ENCODE measurements at places on chromosomes 6 and 20.
A peak's percentile ranks its signal among the peaks of the same experiment; 100 is the strongest.

- DNase-seq, result no peak
These were observed 35.7 kb upstream of the SCUBE3 start for GRCh38 chr6:35178012-35178411.

DNA sequence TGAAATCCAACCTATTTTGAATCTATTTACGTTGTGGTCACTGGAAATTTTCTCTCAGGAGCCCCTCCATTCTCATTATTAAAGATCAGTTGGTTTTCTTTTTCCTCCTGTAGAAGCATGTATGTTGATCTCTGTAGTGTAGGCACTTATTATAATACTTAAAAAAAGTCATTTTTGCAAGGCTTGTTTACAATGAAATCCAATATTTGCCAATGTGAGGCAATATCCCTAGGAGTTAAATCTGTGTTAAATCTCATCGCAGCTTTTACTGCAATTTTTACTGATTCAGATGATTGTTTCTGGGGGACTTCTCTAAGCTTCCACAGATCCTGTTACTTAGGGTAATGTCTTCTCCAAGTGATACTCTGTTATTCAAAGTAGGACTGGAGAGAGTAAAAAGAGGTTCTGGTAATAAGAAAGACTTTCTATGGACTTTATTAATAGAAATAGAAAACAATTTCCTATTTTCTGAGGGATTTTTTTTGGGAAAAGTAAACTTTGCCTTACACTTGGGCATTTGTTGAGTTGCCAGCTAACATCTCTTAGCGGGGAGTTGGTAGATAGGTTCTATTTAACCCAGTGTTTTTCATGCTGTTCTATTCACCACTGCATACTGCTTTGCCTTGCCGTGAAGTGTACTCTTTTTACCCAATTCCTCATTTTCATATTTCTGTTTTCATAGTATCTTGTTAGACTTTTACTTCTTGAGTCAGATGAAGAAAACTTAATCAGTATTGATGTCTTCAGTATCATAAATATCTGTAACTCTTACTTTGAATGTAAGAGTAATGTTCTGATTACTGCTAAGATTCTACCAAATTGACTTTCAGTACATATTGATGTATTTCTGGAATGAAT is 48.6 kb downstream of the CDKAL1 start:
- no peak for DNase-seq

DNA sequence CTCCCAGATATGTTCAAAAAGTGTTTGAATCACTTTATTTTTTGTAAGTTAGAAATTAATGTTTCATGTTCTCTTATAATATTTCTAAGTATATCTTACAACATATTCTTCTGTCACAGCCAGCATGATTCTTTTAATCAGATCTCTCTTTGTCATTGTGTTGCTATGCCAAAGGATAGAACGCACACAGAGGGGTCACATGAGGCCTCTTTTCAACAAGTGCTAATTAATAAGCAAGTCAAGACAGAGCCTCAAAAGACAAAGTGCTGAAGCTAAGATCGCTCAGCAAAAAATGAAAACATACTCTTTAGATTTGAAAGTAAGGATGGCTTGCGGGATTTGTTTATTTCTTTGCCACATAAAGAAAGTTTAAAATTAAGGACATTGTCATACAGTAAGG is 508.8 kb upstream of the PTCHD4 start:
- no peak for DNase-seq

GRCh38 chr6:11625302-11625701 is 87.8 kb downstream of the TMEM170B start:
- no peak for DNase-seq

- no peak for DNase-seq
These were observed 90.1 kb downstream of the HIVEP2 start for GRCh38 chr6:142854589-142855488.

GRCh38 chr20:11851646-11852045 is 66.0 kb upstream of the BTBD3 start:
- no peak for DNase-seq

DNA sequence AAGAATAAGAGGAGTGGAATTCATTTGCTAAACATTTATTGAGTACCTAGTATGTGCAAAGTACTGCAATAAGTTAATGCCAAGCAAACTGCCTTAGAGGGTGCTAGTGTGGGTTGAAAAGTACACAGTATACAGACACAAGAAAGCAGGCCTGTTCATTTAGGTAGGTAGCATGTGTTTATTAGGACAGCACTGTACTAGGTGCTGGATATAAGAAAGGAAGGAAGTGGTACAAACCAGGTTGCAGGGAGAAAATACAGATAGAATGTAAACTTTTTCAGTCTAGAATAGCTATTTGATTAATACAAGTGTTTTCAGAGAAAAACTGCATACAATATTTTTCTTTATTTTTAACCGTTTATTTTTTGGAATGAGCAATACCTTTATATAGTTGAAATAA is 68.1 kb downstream of the PHF20 start:
- DNase-seq, result no peak

GRCh38 chr6:36716476-36717093 is 19.0 kb downstream of the RAB44 start:
- no peak for DNase-seq

- no peak for DNase-seq
These were observed 50.6 kb downstream of the MAFB start for GRCh38 chr20:40638414-40638813.

DNA sequence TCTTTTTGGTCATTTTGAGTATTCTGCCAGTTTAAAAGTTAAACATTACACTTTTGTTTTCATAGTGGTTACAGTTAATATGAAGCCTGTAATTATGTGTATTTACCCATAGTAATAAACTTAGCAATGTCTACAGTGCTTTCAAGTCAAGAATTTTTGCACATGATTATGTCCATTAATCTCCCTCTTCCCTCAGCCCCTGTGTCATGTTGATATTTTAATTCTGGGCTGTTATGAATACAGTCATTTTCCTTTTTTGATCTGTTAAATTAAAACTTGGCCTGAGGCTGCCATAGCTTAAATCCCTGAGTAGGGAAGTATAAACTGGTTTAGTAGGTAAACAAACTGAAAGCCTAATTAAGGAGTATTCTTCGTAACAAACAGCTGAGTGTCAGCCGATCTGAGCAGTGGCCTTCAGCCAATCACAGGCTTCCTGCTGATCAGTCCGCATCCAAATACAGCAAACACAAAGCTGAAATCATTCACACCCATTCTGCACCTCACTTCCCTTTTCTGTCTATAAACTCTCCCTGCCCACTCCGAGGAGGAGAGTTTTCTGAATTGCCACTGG is 9.5 kb upstream of the SFT2D1 start:
- DNase-seq, result peak; percentile 76

- no peak for DNase-seq
These were observed 887.1 kb downstream of the TFAP2A start for GRCh38 chr6:9527679-9528286.

DNA sequence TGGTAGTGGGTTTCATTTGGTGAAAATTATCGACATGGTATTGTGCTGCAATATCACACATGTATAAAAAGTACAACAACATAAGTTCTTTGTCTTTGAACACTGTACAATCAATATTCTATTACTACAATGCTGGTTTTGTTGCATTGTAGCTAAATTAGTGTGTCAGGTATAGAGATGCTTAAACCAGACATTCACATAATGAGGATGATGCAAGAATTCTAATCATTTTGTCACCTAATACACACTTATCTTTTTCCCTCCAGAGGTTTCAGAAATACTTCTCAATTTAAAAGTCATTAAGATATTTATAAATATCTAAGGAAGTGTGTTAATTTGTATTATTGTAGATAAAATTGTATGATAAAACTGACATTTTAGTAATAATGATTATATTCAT is 174.8 kb upstream of the MAN1A1 start:
- no peak for DNase-seq

GRCh38 chr20:24722586-24722985 is 226.5 kb upstream of the CST7 start:
- DNase-seq, result no peak

DNA sequence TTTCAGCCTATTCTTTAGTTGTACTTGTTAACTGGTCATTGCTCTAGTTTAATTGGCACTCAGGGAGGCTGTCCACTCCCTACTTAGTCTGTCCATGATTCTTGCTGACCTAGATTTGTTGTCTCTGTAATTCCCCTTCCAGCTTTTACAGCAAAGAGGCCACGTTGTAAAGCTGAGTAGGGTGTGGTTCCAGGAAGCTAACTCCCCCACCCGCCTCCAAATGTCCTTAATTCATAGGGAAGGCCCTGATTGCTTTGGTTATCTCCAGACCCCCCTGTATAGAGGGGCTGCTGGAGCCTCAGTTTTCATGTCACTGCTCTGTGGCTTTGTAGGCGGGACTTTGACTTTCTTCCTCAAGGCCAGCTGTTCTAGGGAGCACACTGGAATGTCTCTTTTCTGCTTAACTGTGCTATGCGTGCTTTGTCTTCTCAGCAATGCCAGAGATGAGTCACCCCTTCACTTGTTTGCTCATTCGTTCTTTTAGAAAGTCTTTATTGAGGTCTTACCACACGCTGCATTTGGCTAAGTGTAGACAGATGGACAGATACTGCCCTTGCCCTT is 175.1 kb upstream of the JAG1 start:
- no peak for DNase-seq

- DNase-seq, result no peak
These were observed 7.6 kb upstream of the HIVEP2 start for GRCh38 chr6:142952614-142953013.

DNA sequence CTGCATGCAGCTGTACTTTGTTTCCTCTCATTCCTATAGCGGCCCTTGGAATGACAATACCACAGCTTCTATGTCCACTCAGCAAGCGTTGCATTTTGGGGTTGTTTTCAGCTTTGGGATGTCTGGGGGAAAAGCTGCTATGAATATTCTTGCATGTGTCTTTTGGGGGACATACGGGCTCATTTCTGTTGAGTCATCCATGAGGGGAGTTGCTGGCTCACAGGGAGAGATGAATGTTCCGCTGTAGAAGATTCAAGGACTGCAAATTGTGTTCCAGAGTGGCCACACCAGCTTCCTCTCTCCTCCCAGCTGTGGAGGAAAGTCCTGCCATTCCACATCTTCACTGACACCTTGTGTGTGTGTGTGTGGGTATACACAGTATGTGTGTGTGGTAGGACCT is 43.3 kb downstream of the TGM2 start:
- DNase-seq, result no peak

DNA sequence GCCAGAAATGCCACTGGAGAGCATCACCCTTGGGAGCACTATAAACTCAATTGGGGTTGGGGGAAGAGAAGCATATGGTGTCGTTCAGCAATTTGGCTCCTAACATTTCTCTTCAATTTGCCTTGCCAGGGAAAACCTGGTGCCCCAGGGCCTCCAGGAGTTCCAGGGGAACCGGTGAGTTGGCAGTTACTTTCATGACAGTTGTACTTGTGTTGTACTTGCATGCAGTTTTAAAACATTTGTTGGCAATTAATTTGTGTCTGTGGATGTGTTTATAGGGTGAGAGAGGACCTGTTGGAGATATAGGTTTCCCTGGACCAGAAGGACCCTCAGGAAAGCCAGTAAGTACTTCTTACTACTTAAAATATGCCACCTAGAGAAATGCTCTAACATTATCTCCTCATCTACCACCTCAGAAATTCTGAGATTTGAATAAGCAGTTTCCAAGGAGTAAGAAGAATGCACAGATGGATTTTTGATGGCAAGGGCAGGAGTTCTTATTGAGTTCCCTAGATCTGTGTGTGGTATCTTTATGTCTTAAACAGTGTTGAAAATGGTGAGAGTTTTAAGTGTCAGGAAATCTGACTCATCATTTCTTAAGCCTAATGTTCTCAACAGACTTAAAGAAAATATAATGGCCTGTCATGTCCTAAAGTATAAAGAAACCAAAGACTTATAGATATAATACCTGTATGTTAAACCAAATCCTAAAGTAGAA is 122.5 kb downstream of the COL9A1 start:
- DNase-seq, result no peak

DNA sequence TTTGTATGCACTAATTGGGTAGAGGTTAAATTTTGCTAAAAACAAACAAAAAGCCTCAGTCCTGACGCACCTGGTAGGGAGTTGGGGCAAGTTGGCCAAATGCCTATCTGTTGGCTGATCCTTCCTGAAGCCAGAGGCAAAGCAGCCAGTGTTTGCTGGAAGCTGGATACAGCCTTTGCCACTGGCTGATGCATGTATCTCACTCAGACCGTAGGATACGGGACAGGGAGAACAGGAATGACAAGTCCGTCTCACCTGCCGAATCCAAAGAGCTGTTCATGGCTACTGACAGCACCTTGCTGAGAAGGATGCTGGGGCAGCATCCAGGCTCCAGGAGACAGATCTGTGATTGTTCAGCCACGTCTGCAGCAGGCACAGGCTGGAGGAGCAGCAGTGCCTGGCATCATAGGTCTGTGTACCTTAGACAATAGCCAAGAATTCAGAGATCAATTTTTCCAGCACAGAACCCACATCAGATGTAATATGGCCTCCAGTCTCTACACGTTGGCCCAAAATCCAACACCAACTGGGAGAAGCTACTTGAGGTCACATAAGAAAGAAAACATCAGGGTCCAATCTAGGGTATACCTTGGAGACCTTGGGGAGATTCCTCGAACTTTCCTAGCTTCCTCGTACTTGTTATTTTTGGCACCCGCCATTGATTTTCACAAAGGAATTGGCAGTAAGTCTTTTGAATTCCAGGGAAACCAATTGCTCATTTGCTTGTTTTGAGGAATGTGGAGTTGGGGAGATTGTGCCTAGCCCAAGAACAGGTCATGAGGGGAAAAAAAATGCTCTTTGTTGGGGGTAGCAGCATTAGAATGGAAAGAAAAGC is 108.5 kb upstream of the ARMC2 start:
- no peak for DNase-seq

GRCh38 chr20:31606804-31607639 is 1.9 kb downstream of the ID1 start:
- DNase-seq, result peak; percentile 15

GRCh38 chr20:9244811-9245210 is 175.9 kb downstream of the PLCB4 start:
- DNase-seq, result no peak

GRCh38 chr6:163695414-163695864 is 280.9 kb downstream of the QKI start:
- no peak for DNase-seq

GRCh38 chr20:10708351-10709185 is 34.8 kb upstream of the JAG1 start:
- DNase-seq, result no peak

GRCh38 chr6:159594106-159594749 is 98.8 kb downstream of the SOD2 start:
- DNase-seq, result no peak

All from NCI-H2081 treated with DMSO at 0.1 percent for 48 hours (cell line).